ENCODE measurements at places on chromosomes 1 and 21.
A peak's percentile ranks its signal among the peaks of the same experiment; 100 is the strongest.

DNA sequence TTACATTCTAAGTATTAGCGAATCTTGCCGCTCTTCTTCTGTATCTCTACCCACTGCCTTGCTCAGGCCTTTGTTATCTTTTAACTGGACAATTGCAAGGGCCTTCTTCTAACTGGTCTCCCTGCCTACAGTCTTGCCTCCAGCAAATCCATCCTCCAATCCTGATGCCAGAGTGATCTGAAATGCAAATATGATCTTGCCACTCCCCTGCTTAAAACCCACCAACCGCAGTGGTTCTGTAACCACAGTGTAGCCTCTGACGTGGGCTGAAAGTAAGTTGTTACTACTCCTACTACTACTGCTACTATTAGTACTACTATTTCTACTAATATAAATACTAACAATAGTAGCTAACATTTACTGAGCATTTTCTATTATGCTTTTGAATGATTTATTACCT lies 12.4 kb downstream of the MOV10 start:
- DNase-seq: no peak

GRCh38 chr21:27526451-27526850 lies 559.6 kb upstream of the ADAMTS5 start:
- no peak for DNase-seq

- DNase-seq: no peak
Measured at GRCh38 chr1:32073299-32074229, 825 bp downstream of the TMEM39B start.

DNA sequence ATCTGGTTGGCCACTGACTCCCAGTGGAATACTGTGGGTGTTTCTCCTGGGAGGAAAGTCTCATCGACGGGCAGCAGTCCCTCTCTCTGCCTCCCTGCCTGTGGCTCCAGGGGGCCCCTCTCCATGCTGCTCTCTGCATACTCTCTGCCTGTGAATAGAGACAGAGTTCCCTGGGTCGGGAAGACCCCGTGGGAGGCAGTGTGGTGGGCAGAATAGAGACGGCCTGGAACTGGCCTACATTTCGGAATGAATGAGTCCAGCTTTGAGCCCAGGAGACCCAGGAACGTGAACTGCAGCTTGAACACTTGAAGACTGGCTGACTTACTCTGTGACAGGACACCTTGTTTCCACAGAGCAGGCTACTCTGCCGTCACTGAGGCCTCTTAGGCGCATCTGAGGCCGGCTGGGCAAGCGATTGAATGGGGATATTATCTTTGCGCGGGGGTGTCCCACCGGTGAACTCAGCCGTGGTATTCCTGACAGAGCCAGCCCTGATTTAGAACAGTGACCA lies 64.0 kb downstream of the KIF21B start:
- no peak for DNase-seq

GRCh38 chr1:108130794-108131193 lies 69.3 kb downstream of the SLC25A24 start:
- no peak for DNase-seq

GRCh38 chr1:16146279-16147155 lies 9.4 kb downstream of the EPHA2 start:
- no peak for DNase-seq

DNA sequence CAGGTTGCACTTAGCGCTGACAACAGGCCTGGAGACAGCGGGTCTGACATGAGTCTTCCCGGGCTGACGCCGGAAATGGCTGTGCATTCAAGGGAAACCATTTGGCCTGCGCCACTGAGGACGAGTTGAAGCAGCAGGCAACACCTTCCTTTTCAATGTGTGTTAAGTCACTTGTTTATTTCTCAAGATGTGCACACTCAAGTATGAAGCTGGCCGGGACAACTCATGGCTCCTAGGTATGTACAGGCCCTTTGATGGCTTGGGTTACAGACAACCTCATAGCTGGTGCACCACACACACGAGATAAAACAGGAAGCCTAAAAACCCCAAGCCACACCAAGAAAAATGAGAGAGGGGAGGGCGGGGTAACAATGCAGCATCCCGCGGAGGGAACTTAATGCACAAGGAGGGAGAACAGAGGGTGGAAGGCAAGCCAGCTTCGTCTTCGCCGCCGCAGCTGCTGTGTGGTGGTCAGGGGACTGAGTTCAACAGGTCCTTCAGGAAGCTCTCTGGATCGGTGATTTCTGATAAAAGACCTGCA lies 118.0 kb upstream of the IFFO2 start:
- DNase-seq: peak; percentile 27

DNA sequence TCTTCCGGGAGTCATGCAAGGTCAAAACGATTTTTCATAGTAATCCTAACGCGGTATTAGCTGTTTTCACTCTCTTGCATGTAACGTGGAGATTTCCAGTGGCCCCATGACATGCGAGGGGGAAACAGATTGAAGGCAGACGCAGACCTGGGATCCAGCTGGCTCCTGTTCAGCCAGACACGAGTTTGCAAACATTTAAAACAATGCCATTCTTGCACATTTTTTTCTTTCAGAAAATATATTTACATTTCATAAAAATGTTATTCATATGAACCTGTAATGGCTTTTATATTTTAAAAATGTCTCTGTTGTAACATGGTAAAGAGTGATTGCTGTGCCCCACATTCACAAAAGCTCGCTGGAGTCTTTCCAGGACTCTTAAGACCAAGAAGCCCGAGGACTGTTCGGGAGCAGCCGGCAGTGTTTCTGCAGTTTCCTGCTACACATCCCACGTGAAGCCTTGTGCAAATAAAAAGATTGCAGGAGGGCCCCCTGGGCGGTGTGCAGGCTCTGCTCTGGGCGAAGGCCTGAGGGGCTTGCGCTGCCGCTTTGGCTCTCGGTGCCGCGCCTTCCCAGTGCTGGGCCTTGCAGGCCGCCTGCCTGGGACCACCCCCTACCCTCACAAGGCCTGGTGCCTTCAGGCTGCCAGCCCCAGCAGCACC lies 184.9 kb downstream of the DYRK1A start:
- DNase-seq: no peak

GRCh38 chr1:48093696-48094528 lies 96.7 kb upstream of the TRABD2B start:
- DNase-seq: peak; percentile 47

GRCh38 chr1:244361764-244362473 lies 89.8 kb downstream of the ADSS2 start:
- DNase-seq: no peak
